T-helper 2 cell (primary cell): ENCODE measurements at places on chromosomes 2 and 18.

- no peak for DNase-seq
Observed at GRCh38 chr18:14999085-14999975, 251.4 kb downstream of the ANKRD30B start.

- no peak for DNase-seq
Observed at GRCh38 chr2:146990311-146991054, 854.3 kb upstream of the ACVR2A start.

DNA sequence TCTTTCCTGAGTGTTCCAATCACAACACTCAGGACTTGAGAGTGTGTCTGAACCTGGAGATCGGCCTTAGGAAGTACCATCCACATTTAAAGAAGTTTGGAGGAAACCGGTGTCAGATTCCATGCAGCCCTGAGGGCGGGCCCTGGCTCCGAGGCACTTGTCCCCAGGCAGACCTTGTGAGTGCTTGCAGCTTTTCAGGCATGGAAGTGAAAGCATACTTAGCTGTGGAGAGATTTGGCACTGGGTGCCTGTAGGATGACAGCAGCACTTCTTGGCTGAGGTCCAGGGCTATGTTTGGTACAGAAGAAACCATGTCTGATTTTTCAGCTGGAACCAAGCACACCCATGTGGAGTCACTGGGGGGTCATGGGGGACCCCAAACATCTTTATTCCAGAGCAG, 230.8 kb downstream of the SEPTIN10 start:
- no peak for DNase-seq

DNA sequence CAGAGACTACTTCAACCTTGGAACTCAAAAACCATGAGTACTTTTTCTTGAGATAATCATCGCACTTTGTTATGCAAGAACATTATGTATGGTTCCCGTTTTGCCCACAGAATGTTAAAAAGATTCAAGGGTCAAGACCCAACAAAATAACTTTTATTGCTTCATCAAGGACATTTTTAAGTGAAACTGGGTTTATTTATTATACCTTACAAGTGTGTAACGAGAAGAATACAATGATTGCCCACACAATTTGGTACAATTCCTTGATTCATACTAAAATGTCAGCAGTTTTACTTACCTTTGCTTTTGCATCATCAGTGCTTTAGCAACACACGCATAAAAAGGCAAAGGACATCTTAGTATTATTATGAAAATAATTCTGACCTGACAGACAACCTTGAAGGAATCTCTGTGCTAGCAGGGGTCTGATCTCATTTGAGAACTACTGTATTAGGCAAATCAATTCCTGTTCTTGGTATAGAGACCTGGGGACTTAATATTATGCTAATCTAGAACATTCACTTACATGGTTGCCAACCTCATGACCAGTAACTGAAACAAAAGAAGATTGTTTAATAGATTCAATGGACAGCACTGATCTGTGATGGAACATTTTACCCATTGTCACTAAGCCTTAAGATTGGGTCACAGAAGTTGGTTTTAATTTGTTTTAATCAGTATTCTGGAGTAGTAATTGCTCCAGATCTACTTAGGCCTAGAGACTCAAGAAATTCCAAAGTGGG, 16.2 kb downstream of the CCDC88A start:
- DNase-seq, result no peak

DNA sequence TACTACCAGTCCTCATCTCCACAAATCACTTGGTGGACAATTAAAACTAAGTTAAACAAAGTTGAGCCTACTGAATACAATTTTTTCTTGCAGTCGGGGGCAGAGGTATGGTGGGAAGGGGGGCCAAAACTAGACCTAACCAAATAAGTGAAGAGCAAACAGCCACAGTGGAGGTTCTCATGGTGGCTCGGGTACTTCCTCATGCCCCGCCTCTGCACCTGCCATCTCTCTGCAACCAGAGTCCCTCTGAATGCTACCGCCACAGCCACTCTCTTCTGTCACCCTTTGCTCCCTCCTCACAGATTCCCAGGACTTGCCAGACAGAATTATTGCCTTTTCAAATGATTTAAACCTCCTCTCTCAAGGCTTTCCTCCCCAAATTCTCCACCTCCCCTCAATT, 204.2 kb downstream of the TMEM247 start:
- DNase-seq, result no peak

DNA sequence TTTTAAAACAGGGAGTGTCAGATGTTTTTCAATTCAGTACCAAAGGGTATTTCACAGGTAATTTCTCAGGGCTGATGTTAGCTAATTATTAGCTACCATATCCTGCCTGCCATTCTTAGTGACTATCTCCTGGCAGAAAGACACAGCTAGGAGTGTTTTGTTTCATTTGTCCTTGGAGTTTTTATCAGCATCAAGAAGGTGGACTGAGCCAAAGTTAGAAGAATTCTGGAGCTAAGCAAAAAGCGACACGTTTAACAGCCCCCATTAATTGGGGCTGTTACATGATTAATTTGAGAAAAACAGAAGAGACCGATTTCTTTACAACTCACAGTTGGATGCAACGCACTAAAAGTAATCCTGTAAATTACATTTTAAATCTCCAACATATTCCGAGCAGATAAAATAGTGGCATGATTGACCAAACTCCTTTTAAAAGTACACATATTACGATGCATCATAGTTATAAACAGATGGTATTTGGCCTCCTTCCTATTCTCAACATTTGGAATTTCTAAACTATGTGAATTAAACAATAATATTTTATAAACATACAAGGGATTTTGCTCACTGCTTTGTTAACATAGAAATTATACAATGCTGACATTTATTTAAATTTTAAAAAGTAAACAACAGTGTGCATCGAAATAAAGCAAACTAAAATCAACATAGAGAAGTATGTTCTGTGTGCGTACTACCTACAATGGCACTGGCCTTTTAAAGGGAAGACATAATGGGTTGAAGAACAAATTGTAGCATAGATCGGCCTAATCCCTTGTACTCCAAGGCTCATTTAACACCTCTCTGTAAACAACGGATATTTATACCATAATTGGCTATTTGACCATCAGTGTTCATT, 585.1 kb downstream of the ZEB2 start:
- DNase-seq, result no peak

DNA sequence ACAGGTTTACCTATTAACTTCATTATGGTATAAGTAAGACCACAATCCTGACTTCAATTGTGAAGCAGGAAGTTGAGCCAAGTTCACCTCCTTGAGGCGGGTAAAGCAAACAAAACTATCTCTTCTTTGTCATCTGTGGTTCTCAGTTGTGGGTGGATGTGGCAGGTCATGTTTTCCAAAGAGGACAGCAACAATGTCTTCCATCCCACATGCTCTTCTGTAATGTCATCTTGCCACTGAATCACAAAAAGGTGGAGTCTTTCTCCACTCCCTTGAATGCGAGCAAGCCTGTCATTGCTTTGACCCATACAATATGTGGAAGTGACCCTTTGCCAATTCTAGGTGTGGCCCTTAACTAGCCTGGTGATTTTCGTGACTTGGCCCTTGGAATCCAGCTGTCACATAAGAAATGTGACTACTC, 98.7 kb downstream of the GRB14 start:
- DNase-seq, result no peak

DNA sequence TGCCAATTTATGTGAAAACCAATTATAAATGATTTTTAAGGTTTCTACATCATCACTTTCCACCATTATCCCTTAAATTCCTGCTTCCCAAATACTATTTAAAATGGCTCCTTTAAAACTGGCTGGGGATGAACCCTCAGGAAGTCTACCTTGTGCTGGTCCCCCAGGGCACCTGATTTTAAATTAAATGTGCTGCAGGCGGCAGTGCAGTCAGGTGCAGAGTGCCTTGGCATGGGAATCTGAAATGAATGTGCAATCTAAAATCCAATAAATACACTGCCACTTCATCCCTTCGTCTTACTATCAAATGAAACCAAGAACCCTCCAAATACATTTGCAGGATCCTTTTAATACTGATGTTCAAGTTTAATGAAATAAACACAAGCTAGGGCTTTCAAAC, 61.8 kb downstream of the C2orf76 start:
- no peak for DNase-seq

GRCh38 chr2:187134306-187134705, 285.3 kb upstream of the ZSWIM2 start:
- DNase-seq, result no peak

GRCh38 chr2:31384351-31384750, 30.2 kb downstream of the XDH start:
- DNase-seq, result peak; percentile 52
